Activated naive CD4-positive, alpha-beta T cell treated with Interleukin-2 at 50 U/mL for 16 hours (primary cell): ENCODE measurements at places on chromosomes 6 and 20.

- no peak for DNase-seq
Observed at GRCh38 chr6:26332408-26332807, 32.6 kb upstream of the BTN3A2 start.

- no peak for DNase-seq
Observed at GRCh38 chr6:106844930-106845329, 129.6 kb downstream of the CD24 start.

DNA sequence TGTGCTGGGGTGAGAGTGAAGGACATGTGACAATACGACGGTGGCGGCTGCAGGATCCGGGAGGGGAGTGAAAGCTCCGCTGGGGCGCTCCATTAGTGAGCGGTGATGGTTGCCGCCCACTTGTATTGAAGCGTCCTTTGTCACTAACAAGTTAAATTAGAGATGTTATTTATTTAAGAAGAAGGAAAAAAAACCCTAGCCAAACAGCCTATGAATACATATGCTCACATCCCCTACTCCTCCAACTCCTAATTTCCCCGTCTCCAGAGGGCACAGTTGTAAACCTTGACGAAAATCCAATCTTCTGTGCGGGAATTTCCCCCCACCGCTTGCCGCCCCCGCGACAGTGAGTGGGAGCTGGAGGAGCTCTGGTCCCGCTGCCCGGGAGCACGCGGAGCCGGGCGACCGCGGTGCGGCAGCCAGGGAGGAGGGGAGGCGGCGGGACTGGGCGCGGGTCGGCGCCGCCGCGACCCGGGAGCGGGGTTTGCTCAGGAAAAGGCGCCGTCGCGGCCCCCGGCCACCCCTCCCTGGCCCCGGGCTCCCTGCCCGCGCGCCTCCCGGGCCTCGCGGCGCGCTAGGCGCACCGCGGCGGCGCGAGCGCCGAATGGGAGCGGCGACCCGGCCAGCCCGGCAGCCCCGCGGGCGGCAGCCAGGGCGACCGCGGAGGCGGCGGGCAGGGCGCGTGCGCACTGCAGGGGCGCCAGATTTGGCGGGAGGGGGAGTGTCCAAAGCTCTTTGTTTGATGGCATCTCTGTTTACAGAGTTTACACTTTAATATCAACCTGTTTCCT lies at the start of gene MYB:
Gene MYB, plus strand, starts transcription at position 767 of the 791 bp plus-strand sequence. CDS start 206 bp downstream, outside the sequence.
- DNase-seq = peak; percentile 78

DNA sequence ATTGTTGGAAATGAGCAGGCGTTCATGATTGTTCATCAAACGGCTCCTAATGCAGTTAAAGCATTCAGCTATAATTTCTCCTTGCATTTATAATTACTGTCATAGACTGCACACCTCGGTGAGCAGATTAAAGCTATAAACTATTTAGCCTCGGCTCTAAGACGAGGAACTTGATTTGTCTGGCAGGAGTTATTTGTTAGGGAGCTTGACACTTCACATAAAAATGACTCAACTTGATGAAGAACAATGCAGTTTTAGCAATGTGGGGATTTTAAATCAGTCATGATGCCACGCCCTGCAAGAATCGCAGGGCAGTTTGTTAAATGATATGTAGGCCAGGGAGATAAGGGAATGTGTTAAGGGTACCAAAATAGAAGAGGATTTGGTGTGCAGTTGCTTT lies 290.2 kb downstream of the TSHZ2 start:
- DNase-seq = no peak

- DNase-seq = no peak
Observed at GRCh38 chr6:98787961-98788360, 46.4 kb upstream of the POU3F2 start.

DNA sequence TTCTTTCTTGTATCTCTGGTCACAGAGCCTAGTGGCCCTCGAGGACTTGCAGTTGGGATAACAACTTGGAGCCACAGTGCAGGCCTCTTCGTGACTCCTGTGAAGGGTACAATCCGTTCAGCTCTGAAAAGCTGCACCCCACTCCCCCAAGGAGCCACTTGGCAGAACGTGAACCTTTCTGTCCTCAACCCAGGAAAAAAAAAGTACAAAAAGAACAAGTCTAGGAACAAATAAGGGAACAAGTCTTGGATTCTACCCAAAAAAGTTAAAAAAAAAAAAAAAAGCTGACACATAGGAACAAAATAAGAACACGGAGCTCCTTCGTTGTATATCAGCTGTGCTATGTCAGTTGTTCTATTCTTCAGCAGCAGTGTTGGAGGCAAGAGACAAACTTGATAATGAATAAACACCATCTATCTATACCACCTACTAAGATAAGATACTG lies 77.9 kb upstream of the TULP1 start:
- DNase-seq = no peak

- no peak for DNase-seq
Observed at GRCh38 chr20:24833592-24833991, 115.5 kb upstream of the CST7 start.
